ENCODE measurements at places on chromosomes 7 and 10.

DNA sequence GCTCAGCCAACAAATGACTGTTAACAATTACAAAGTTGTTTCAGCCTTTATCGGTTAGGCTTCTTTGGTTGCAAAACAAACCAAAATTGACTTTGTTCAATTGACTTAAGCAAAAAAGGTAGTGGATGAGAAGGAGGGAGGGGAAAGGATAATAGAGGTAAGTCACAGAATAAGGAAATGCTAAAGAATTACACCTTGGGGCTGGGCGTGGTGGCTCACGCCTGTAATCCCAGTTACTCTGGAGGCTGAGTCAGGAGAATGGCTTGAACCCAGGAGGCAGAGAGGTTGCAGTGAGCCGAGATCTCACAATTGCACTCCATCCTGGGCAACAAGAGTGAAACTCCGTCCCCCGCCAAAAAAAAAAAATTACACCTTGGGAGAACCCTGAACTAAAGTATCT is 41.4 kb downstream of the AHCYL2 start:
- DNase-seq = no peak

DNA sequence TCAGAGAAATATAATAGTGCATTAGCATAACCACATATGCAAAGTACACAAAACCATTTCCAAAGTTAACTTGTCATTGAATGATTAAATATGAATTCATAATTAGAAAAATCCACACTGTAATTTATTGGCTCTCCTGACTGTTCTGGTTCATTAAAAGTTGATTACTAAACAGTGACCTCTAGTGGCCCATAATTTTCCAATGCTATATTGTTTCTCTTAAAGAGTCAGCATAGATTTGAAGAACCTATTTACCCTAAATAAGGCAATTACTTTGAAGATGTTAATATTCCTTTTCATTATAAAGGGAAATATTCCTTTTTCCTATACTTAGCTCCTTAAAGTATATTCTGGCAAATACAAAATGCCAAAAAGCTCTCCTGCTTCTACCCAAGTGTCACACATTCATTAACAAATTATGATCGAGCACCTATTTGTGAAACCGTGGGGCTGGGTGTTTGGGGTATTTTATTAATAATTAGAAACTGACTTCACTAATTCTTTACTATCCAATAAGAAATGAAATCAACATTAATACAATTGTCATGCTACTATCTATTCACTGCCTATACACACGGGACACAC is 86.2 kb downstream of the HIBADH start:
- DNase-seq = peak; percentile 49

DNA sequence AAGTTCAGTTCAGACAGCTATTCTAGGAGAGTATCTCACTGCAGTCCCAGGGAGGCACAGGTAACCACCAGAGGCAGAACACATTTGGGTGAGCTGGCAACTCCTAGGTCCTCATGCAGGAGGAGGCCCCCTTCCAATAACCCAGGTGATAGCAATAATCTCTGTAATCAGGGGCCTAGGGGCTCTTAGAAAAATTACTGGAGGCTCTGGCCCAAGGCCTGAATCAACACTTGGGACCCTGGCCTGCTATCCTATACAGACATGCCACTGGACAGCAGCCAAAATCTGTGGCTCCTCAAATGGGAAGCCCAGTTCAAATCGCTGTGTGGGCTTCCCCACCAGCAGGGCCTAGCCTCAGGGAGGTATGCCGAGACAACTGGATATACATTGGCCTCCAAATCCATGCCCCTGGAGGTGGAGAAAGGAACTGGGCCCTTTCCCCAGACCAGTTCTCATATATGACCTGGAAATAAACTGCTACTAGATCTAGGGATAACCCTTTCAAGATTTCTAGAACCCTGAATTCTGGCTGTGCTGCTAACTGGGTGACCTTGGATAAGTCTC is 1.6 kb downstream of the AVPI1 start:
- no peak for DNase-seq

DNA sequence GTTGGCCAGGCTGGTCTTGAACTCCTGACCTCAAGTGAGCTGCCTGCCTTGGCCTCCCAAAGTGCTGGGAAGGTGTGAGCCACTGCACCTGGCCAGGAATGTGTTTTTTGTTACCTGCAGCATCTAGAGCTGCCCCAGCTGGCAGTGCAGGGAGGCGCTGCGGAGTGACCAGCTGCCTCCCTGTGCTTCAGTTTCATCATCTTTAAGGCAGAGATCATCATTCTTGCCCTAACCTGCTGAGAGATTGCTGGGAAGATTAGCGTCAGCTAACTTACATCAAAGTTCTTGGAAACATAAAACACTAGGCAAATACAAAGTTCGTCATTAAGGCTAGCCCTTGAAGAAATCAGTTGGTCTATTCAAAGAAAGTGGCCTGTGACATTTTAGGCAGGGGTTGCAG is 2.3 kb downstream of the ZNF282 start:
- no peak for DNase-seq

- no peak for DNase-seq
These were observed 21.6 kb upstream of the ZFAND2A start for GRCh38 chr7:1181640-1182039.

GRCh38 chr7:29350351-29350750 is 155.8 kb downstream of the CHN2 start:
- DNase-seq = no peak

GRCh38 chr7:7889791-7890568 is 78.6 kb upstream of the GLCCI1 start:
- no peak for DNase-seq

GRCh38 chr10:88661018-88661417 is 3.2 kb upstream of the LIPF start:
- no peak for DNase-seq

- DNase-seq = no peak
These were observed 39.4 kb upstream of the TARP start for GRCh38 chr7:38312821-38313220.

DNA sequence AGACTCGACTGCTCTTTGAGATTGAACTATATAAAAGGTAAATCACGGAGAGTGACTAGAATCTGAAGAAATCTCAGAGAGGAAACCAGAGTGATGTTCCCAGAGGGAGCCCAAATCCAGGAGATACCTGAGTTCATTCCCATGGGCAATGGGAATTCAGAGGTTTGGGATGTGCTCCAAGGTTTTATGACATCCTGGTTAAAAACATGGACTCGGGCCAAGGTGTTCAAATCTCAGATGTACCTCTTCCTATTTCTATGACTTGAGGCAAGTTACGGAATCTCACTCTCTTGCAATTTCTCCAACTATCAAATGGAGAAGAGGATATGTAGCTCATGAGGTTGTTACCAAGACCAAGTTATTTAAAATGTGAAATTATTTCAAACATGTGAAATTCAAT is 54.5 kb upstream of the RAB18 start:
- DNase-seq = no peak

GRCh38 chr7:17305387-17306171 is 7.1 kb downstream of the AHR start:
- DNase-seq = no peak

DNA sequence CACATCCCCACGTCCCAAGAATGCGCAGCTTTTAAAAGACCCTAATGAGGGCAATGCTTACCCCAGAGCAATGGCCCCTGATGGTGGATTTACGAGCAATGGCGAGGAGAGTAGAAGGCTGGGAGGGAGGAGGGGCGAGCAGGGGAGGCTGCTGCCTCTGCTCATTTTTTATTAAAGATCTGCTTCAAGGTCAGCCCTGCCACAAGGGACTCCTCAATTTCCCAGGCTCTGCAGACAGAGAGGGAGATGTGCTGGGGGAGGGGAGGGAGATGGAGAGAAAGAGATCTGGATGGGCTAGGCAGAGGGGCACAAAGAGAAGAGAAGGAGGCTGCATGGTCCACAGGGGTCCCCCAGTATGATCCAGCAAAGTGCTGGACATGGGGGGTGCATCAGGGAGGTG is 7.8 kb upstream of the SRRM3 start:
- no peak for DNase-seq

- no peak for DNase-seq
These were observed 59.8 kb downstream of the PTEN start for GRCh38 chr10:87923233-87923632.

- no peak for DNase-seq
These were observed 270.6 kb downstream of the TWIST1 start for GRCh38 chr7:18846765-18847215.

DNA sequence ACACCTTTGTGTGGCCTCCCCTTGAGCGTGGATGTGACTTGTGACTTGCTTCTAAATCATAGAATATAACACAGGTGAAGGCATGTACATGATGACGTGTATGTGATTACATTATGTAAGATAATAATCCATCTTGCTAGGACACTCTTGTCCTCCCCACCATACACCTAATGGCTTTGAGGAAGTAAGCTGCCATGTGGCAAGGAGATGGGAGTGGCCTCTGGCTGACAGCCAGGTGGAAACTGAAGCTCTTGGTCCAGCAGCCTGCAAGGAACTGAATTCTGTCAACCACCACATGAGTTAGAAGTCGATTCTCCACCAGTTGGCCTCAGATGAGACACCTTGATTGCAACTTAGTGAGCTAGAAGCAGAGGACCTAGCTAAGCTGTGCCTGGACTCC is 67.4 kb upstream of the ELN start:
- no peak for DNase-seq

DNA sequence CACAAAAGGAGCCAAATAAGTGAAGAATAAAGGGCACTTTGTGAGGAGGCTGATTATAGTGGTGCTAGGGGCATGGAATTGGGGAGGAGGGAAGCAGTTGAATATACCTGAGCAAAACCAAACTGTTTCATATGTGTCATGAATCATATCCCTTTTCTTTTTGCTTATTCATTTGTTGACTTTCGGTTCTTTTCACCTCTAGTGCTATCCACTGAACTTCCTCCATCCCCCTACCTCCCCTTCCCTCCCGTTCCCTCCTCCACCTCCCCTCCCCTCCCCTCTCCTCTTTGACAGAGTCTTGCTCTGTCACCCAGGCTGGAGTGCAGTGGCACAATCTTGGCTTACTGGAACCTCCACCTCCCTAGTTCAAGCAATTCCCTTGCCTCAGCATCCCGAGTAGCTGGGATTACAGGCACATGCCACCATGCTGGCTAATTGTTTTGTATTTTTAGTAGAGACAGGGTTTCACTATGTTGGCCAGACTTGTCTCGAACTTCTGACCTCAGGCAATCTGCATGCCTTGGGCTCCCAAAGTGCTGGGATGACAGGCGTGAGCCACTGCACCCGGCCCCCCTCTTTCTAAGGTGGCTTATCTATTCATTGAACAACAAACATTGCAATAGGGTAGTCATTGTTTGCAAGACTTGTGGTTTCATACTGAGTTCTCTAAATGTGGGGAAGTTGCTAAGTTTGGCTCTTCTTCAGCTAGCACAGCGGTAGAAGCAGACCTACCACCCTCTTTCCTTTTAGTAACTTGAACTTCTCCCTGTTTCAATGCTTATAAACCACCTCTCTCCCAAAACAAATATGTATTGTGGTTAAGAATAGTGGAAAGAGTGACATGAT is 150.4 kb upstream of the PRPS1L1 start:
- DNase-seq = no peak

GRCh38 chr7:18698258-18698734 is 202.7 kb downstream of the HDAC9 start:
- no peak for DNase-seq

DNA sequence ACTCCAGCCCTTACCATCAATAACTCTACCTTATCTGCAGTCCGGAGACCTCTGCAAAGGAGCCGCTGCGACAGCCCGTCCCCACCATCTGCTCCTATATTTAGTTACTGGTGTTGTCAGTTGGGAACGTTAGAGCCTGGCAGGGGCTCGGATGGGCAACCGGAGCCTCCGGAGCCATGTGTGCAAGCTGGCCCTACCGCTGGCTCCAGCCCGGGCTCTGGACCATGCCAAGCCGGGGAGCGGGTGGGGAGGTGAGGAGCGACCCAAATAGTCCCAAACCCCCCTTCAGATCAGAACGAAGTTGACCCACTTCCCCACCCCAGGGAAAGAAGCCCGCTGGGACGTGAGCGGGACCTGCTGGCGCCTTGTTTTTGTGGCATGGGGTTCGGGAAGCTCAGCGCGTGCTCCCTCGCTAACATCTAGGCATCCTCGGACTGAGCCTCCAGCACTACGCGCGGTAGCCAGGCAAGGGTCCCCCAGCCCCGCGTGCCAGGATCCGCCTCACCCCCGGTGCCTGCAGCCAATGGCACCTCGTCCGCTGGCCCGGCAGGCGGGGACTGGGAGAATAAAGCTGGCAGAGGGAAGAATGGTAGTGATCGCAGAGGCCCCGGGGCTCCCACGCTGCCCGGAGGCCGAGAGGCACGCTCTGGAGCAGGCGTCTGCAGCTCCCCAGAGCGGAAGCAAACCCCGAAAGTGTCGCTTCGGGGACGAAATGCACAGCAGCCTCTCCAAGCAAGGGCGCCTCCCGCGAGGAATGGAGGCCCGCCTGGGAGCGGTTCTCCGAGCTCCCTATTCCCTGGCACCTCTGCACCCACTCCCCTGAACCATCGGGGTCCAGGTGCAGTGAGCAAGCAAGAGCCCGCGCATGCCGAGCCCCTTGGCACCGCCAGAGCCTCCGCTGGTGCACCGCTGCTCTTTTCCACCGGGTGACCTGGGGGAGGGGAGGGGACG is 679 bp downstream of the LRRC20 start:
- DNase-seq = peak; percentile 51

GRCh38 chr7:14836571-14837189 is 65.9 kb downstream of the DGKB start:
- DNase-seq = peak; percentile 90

GRCh38 chr10:22623633-22624253 is 90.6 kb downstream of the PIP4K2A start:
- peak; percentile 22 for DNase-seq

- no peak for DNase-seq
These were observed 372.9 kb downstream of the GALNT17 start for GRCh38 chr7:71504697-71505441.

DNA sequence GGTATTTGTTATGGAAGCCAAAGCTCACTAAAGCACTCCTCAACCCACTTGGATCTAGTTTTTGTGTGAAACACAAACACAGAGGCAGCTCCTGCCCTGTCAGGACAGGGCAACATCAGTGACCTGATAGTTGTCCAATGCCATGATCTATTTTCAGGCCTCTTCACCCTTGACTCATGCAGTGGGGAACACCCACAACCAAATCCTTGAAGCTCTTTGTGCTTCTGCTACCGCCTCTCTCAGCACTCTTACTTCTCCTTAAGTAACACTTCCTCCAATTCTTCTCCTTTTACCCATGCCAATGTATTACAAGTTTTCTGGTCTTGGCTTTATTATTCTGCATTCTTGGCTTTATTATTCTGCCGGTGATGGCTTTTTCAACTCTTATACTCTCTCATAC is 425.3 kb downstream of the INHBA start:
- DNase-seq = no peak

Measured in NCI-H345 (cell line).